Glutamatergic neuron (in vitro differentiated cells): ENCODE measurements at places on chromosomes 6 and 20.

DNA sequence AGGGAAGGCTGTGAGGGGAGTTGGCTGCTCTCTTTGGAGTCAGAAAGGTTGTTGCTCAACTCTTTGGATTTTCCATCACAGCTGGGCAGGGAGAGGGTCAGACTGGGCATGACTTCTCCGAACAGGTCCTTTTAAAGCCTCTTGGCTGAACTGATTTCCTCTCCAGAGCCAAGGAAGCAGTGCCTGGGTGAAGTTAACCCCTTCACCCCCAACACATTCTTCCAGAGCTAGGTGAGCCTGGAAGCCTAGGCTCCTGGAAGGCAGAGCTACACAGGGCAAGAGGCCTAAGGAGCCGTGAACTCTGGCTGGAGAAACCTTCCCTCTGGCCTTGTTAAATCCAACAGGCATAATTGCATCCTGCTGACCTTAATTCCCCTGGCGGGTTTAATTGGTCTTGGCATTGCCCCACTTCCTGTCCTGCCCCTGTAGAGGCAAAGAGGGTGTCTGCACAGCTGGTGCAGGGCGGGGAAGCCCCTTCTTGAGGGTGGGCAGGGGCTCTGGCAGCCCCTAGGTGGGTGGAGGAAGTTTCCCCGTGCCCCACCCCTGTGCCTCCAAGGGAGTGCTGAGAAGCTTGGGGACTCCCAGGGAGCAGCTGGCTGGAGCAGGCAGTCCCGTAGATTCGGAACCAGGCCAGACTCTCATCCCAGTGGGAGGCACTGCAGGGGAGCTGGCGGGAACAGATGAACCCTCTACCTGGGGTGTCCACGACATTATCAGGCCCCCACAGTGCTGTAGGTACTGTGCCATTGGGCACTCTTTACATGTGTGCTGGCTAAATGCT lies 3.6 kb upstream of the MYLK2 start:
- DNase-seq, result peak; percentile 28

- no peak for DNase-seq
Measured at GRCh38 chr20:9458138-9458796, 56.1 kb upstream of the LAMP5 start.

DNA sequence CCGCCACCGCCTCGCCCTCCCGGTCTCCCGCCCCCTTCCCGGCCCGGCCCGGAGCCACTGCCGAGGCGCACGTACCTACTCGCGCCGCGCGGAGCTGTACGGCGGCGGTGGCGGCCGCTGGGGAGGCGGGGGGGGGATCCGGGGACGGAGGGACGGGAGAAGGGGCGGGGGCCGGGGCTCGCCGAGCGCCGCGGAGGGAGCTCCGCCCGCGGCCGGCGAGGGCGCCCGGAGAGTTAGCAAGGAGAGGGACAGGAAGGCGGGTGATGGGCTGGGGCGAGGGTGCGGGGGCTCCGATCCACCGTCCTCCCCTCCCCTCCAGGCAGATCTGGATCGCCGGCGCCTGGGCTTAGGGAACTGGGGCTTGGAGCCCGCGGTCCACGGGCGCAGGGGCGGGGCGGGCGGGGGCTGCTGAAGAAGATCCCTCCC lies 548 bp upstream of the TMEM74B start:
- DNase-seq, result peak; percentile 51

- DNase-seq, result no peak
Measured at GRCh38 chr6:112307707-112308106, 39.4 kb upstream of the RFPL4B start.

- no peak for DNase-seq
Measured at GRCh38 chr6:64732888-64733287, 974.1 kb downstream of the EYS start.

DNA sequence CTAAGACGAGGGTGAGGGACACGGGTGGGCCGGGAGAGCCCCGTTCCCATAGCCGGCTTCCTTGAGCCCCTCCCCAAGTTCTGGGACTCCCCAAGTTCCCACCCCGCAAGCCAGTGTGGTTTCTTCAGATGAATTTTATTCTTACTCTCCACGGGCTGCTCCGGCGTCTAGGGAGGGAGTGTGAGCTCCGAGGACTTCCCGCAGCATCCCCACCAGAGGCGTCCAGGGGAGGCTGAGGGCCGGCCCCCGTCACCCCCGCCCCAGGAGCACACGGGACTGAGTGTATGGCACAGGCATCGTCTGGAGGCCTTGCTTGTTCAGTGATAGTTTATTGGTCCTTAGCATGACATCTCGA lies 10.0 kb upstream of the SLC4A11 start:
- no peak for DNase-seq

DNA sequence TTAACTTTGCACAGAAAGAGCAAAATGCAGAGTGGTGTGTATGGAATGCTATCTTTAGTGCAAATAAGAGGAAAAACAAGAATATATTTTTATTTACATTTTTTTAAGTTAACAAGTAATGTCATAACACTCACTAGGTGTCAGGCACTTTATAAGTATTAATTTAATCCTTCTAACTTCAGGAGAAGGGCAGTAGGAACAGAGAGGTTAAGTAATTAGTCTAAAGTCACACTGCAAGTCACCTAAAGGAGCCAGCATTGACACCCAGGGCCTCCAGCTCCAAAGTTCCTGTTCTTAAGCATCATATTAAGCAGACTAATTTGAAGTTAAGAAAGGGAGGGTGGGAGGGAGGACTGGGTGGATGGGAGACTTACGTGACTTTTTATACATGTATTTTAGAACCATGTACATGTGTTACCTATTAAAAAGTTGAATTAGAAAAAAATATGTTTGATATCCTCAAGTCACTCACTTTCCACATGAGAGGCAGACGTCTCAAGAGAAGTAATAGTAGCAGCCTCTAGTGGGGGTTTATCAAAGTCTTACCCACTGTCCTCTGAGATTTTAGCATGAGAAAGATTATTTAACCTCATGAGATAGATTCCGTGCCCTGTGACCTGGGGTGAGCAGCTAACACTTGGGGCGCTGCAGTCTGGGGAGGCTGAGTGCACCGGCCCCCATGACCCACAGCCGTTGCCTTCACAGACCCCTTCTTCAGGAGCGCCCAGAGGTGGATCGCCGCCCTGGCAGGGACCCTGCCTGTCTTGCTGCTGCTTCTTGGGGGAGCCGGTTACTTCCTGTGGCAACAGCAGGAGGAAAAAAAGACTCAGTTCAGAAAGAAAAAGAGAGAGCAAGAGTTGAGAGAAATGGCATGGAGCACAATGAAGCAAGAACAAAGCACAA lies 7.0 kb downstream of the BTN3A1 start:
- DNase-seq, result no peak

- DNase-seq, result no peak
Measured at GRCh38 chr6:36049582-36049981, 22.0 kb downstream of the MAPK14 start.

DNA sequence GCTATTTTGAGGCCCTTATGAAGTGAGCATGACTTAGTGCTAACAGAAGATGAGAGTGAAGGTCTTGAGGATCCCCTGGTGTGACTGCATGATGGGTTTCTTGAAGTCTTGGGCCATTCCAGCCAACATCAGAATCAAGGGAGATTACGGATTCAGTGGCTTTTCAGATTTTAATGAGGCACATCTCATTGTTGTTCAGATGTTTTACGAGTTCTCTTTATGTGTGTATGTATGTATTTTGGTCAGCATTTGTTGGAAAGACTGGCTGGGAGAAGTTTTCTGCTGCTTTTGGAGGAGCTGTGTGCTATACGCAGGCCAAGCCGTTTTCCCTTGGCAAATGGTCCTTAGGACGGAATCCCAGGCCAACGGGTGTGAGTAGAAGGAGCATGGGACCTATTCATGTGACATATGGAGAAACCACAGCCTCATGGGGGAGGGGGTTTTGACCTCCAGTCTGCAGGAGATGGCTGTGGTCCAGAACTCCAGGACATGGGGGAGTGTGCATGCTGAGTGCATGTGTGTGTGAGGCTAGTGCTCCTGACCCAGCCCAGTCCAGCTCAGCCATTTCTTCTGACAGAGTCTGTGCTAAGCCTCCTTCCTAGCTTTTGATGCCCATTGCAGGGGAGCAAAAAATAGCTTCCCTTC lies 35.3 kb downstream of the CHMP4B start:
- DNase-seq, result no peak

- no peak for DNase-seq
Measured at GRCh38 chr6:70700922-70701876, 33.5 kb downstream of the SMAP1 start.

- no peak for DNase-seq
Measured at GRCh38 chr6:98724537-98724936, 109.8 kb upstream of the POU3F2 start.

DNA sequence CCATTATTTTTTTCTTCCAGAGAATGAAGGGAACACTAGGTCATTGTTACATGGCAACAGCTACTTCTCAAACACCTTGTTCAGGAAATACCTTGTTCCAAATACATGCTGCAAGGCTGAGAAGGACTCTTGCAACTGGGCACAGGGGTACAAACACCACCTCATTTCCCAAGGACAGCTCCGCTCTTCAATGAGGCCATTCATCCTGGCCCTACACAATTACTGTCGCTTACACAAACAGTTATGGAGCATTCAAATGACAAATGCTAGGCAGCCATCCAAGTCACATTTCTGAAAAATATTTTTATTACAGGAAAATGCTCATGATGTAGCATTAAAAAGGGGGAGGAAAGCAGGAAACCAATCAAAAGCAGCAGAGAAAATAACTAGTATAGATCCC lies 611.9 kb downstream of the DHX35 start:
- DNase-seq, result no peak

- DNase-seq, result no peak
Measured at GRCh38 chr6:12555267-12555666, 161.3 kb upstream of the PHACTR1 start.

DNA sequence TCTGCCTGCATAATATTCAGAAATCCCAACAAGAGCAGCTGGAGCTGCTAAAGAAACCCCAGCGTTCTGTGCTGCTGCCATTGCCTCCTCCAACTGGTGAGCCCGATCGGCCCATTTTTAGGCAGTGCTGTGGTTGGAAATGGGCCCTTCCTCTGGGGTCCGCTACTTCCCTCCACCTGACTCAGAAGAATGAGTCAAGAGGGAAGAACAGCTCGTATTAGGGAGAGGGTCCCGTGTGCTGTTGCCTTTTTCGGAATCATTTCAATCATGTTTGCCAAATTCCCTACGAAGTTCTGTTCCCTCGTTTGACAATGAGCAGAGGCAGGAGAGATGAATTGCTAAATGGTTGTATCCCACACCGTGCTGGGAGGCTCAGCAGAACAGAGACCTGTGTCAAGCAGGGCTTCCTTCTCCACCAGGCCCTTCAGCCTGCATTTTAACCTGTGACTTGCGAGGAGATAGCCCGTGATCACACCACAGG lies 38.4 kb downstream of the THBS2 start:
- no peak for DNase-seq

GRCh38 chr6:159212525-159213280 lies 43.5 kb downstream of the FNDC1 start:
- DNase-seq, result no peak
